ENCODE measurements at places on chromosomes 7 and 10. TPM values are rescaled to one million over a fixed set of nuclear protein-coding genes. Genes with fewer than 3 reads are reported as not detected.

The FGF8 gene
- not detected for total RNA-seq

The NUTM2B gene
- 0.33 TPM for total RNA-seq

DNA sequence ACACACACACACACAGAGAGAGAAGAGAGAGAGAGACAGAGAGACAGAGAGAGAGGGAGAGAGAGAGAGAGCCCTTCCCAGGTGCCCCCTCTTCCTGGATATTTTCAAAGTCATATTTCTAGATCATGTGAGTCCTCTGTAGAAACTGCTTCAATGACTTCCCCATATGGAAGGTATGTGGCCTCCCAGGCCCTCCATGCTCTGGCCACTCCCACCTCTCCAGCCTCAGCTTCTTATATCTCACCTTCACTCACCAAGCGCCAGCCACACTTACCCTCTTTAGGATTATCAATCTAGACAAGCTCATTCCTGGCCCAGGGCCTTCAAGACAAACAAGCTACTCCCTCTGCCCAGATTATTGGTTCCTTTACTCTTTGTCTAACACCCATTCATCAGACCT lies 259.7 kb downstream of the MTERF1 start:
- DNase-seq: no peak

DNA sequence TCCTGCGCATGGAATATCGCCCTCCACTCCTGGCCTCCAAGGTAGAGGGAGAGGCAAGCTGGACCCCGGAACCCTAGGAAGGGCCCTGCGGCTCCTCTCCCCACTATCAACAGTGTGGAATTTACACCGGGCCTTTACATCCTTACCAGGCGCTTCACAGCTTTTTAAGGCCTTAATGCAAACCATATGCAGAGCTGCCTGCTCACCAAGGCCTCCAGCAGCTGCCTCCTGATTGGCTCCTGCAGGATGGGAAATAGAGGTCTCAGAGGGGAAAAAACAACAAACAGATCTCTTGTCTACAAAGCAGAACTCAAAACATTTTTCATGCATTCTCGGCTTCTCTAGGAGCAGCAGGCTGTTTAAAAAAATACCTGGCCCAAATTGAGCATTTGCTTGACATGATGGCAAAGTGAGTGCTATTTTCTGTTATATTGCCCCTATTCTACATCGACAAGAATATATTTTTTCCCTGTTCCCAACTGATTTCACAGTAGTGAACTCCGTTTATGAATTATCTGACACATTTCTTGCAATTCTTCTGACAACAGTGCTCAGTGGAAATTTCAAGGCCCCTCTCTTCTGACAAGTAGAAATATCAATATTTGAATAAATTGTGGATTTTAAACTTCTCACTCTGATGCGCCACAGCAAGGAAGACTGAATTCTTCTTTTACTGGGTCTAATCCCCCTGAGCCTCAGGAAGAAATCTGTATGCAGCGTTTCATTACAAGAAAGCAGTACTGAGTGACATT lies 51.7 kb downstream of the EBF3 start:
- DNase-seq: no peak

DNA sequence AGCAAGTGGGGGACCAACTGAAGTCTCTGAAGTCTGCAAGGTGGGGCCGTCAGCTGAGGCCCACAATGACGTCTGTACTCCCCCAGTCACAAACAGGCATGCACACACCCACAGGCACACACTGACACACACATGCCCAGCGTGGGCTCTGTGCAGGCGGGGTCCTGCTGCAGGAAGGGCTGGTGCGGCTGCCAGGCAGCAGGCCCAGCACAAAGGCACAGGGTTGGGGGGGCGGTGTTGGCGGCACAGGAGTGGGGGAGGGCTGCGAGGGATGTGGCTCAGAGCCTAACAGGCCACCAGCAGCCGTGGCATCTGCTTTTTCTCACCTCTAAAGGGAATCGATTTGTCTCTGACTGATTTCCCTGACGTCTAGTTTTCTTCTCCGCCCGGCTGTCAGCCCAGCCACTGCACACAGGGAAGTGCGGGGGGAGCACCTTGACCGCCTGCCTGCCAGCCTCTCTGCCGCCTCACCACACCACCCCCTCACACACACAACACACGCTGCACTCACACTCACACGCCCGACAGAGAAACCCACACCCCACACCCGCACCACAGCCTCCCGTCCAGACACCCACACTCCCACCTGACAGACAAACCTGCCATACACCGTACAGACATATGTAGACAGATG lies 43.5 kb upstream of the ZMIZ1 start:
- no peak for DNase-seq

GRCh38 chr7:1053816-1054370 lies 9.5 kb downstream of the GPR146 start:
- no peak for DNase-seq

The STEAP4 gene
- not detected for total RNA-seq

GRCh38 chr10:77644557-77645243 lies 7.1 kb upstream of the KCNMA1 start:
- DNase-seq: no peak

The SLC39A12 gene
- total RNA-seq: under 0.01 TPM

The PTPN12 gene
- 56.3 TPM for total RNA-seq

- DNase-seq: no peak
Measured at GRCh38 chr7:133934262-133934976, 192.7 kb upstream of the LRGUK start.

The GHRHR gene
- total RNA-seq: not detected

DNA sequence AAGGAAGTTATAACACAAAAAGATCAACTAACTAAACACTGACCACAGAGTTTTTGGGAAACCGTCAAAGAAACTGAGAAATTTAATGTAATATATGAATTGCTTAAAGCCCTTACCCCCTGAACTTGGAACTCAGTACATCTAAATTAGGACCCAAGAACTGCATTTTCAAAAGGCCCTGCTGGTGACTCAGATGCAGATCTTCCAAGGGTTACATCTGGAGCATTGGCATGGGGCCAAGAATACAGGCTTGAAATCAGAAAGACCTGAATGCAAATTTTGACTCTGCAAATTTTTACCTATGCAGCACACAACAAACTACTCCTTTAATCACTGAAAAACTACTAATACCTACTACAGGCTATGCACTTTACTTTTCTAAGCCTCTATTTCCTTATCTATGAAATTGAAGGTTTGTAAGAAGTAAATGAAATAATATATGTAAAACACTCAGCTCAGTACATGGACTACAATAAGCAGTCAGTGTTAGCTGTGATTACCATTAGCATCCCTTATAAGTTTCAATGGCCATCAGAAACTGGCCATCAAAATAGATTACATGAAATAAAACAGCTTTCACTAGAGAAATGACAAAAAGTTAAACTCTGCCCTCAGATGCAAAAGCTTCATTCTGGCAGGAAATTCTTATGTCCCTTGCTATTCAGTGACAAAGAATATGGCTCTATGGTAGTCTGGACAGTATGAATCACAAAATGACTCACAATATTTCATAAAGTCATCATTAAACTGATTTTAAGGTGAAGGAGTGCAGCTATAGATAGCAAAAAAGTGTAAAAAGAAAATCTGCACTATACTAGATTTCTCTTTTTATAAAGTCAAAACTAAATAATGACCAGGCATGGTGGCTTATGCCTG lies 43.6 kb downstream of the NSUN6 start:
- peak; percentile 92 for DNase-seq

DNA sequence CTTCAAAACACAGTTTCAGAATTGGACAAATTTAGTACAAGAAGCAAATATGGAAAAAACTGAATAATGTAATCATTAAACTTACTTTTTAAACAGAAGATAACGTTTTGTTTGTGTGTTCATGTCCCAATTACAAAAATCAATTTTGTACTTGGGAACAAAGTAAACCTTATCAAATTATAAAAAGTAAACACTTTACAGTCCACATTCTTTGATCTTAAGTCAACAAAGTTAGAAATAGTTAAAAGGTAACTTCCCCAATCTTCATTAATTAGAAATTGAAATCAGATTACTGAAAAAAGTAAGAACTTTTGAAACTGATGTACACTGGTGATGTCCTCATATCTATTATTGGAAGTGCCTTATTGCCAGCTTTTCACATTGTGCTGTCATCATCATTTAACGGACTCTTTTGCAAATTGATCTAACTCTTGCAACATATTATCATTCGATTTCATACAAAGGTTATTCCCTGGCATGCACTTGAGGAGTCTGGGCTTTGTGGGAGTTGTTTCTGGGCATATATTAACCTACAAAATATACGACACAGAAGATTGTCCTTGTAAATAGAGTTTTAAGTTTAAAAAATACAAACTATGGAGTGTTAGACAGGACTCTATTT lies 15.1 kb upstream of the CYP2E1 start:
- no peak for DNase-seq

GRCh38 chr7:137146012-137146455 lies 197.5 kb downstream of the PTN start:
- no peak for DNase-seq

DNA sequence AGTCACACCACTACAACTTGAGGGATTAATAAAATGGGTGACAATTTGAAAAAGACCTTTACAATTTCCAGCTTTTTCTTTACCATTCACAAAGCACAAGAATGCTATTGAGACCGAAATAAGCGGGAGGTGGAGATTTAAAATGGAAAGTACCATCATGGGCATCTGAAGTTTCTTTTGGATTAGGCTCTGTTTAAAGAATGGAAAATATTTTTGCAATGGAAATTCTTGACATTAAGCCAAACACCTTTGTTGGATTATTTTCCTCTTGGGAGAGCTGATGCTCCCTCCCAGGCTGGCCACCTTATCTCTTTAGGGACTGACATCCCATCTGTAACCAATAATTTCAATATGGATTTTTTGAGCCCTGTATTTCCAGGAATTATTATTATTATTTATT lies 62.5 kb downstream of the BPGM start:
- no peak for DNase-seq

DNA sequence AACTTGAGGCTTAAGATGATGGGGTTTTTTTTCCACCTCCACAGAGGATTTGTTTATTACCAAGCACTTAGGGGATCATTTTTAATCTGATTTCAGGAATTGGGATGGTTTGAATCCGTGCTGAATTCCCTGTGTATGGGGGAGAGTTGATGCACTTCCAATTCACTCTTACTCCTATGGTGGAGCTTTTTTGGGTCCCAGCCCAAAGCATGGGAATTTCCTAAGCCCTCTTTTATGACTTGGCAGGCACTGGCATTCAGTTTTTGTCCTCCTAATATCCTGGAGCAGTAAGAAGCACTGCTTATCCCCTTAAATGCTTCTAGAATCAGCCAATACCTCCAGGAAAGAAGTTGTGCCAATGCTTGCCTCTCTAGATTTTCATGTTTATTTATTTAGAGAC lies 78.7 kb downstream of the HYCC1 start:
- no peak for DNase-seq

DNA sequence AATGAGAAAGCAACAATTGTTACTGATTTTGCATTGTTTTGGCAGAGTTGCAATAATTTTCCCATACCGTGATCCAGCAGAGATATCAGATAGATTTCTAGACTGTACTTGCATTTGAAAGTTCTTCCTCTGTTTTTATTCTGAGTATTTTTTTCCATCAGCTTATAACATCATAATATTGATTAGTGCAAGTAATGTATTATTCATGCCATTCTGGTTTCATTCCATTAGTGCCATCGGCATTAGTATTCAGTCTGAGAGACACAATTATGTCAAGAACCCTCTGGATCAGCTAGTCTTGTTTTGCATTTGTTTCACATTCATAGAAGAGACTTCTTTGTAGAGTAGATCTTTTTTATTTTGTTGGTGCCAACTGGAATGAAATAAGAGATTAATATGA lies 304.0 kb downstream of the BBS9 start:
- no peak for DNase-seq

DNA sequence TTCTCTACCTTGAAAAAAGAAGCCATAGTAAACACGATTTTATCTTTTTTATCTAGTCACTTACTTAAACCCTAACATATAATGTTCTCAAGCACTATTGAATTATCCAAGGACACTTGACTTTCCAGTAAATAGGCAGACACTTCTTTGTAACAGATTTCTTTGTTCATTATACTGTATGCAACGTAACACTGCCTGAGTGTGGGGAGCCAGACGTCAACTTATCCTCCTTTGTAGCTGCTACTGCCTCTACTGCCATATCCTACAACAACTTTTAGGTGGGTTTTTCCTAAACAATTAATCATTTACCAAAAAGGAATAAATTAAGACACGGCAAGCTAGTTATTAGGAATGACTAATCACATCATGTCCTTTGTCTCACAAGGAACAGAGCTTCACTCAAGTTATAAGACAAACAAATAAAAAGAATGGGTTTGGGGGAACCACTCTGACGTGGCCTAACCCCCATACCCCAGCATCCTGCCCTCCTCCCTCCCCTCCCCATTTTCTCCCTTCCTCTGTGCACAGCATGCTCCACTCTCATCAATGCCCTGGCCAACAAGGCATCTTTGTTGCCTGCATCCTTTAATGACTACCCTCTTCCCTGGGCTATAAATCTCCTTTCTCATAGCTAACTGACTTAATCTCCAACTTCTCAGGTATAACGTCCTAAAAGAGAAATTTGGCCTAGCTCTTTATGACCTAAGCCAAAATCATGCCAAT lies 43.3 kb downstream of the DOCK4 start:
- peak; percentile 42 for DNase-seq

- DNase-seq: no peak
Measured at GRCh38 chr10:50837095-50837494, 48.3 kb downstream of the A1CF start.

DNA sequence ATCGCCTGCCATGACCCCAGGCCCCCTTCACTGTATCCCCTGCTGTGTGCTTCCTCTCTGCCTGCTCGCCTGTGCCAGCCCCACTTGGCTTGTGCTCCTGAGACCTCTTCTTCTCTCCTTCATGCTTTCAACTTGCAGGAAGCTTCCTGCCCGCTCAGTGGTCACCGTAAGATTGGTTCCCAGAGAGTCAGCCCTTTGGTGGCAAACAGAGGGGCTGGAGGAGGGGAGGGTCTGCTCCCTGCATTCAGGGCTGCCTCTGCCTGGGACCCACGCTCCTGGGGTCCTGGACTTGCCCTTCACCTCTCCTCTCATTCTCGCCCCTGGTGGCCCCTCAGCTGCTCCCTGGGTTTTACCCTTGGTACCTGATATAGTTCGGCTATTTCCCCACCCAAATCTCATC lies 45.8 kb upstream of the ZNF32 start:
- no peak for DNase-seq

- DNase-seq: no peak
Measured at GRCh38 chr7:30659312-30659711, 22.9 kb downstream of the CRHR2 start.

The SLC29A4 gene
- 1.0 TPM for total RNA-seq

GRCh38 chr10:96450529-96451207 lies 63.1 kb downstream of the TLL2 start:
- no peak for DNase-seq

GRCh38 chr7:139018910-139019309 lies 16.9 kb downstream of the ZC3HAV1L start:
- no peak for DNase-seq

The FAM25G gene
- not detected for total RNA-seq

Data from dermis blood vessel endothelial cell (primary cell).